ENCODE measurements at places on chromosomes 12 and 14.

- DNase-seq, result no peak
Measured at GRCh38 chr12:4278329-4279197, 5.0 kb downstream of the CCND2 start.

DNA sequence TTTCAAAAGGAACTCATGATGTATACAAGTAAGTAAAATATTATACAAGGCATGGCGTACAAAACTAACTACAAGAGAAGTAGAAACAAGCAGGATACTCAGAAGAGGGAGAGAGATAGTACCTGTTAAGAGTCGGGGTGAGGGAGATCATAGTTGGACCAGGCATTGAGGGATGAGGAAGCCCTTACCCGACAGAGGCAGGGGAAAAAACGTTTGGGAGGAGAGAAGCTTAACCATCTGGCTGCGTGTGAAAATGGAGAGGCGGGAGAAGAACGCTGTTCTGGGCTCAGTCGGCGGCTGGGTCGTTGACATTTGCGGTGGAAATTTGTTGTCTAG is 575 bp upstream of the FMNL3 start:
- no peak for DNase-seq

DNA sequence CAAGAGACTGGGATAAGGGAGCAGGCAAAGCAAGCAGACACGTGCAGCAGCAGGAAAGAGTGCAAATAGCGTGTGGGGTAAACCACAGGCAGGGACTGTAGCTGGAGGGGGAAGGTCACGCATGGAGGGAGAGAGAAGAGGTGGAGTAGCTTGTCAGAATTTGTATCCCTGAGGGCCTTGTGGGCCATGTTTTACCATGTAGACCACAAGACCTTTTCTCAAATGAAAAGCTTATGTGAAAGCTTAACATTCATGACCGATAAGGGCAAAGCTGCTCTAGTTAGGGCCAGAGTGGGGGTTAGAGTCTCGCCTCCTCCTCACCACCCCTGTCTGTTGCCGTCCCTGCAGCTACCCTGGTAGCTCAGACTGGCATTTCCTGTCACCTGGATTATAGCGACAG is 152.9 kb upstream of the E2F7 start:
- no peak for DNase-seq

GRCh38 chr12:3304436-3305165 is 186.4 kb upstream of the PRMT8 start:
- peak; percentile 27 for DNase-seq

- peak; percentile 26 for DNase-seq
Measured at GRCh38 chr12:128823216-128823915, 392 bp downstream of the SLC15A4 start.

DNA sequence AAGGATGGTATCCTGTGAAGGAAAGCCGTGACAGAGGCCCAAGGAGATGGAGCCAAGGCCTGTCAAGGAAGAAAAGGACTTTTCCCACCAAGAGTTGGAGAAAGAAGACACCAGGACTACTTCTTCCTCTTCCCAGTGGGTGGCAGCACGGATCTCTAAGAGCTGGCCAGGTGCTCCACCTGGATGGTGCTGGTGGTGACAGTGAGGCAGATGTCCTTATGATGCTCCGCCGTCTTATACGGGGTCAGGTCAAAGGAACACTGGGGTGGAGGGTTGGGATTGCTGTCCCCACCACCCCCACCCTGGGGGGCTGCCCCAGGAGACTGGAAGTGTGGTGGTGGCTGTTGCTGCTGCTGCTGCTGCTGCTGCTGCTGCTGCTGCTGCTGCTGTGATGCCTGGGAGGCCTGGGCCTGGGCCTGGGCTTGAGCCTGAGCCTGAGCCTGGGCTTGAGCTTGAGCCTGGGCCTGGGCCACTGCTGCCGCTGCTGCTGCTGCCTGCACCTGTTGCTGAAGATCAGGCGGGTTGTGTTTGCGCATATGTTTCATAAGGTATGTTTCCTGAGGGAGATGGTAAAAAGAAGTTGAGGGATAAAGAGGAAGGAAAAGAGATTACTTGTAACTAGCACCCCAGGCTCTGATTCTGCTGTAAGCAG is 4.8 kb upstream of the ING4 start:
- DNase-seq, result no peak

Measured in activated CD8-positive, alpha-beta T cell treated with anti-CD3 and anti-CD28 coated beads for 36 hours (primary cell).